Omental fat pad (tissue), 4 donors: ENCODE measurements at places on chromosomes 2 and 18. TPM values are rescaled to one million over a fixed set of nuclear protein-coding genes. Genes with fewer than 3 reads are reported as not detected.
A peak's percentile ranks its signal among the peaks of the same experiment; 100 is the strongest.

The SULT1C2 gene
- total RNA-seq, result 2.4 TPM

The ARHGAP28 gene
- 23.7 TPM for total RNA-seq

The CDK5R2 gene
- not detected for total RNA-seq

DNA sequence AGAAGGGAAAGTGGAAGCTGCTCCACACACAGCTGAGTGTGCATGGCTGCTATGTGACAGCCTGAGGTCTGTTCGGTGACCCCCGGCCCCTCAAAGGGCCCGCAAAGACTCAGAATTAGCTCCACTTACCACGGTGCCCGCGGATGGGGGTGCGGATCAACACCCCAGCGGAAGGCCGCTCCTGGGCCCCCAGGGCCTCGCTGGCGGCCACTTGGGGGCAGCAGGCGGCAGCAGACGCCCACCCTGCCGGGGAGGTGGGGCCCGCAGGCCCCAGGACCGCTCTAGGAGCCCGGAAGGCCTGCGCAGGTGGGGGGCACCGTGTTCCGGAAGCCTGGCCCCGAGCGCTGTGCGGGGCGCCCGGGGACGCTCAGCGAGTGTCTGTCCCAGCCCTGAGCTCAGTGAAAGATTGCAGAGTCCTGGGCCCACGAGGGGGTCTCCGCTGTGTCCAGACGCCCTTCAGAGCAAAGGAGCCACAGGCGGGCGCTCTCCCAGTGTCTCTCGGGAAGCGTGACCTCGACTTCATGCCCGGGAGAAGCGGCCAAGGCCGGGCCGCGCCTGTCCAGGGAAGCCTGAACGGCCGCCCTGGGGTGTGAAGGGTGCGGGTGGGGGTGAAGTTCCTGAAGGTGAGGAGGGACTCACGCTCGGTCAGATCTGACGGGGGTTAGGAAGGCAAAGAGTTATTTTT is 118.7 kb downstream of the VAPA start:
- DNase-seq, result no peak

DNA sequence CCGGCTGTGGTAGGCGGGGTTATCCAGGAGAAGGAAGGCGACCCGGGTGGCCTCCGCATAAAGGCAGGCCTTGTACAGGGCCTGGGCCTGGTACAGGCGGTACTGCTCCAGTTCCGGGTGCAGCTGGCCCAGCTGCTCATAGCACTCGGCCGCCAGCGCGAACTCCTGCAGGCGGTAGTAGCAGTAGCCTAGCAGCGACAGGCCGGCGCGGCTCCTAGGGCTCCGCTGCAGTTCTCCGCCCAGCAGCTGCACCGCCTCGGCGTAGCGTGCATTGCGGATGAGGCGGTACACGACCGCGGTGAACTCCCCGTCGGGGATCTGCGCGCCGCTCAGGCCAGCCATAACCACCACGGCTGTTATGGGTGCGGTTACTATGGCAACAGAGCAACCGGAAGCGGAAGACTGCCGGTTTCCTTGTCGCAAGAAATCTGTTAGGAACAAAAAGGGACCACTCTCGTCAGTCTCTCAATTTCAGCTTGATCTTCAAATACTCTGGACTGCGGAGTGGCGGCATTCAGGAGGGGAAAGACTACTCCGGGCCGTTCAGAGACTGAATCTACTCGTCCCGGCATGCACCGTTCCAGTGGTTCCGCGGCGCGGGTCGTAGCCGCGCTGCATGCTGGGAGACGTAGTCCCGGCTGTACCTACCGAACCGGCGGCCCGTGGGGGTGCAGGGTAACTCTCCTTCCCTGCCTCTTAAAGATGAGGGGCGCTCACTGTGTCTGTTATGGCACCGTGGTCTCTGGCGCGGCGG is 160.0 kb downstream of the AGPS start:
- DNase-seq, result peak; percentile 66

DNA sequence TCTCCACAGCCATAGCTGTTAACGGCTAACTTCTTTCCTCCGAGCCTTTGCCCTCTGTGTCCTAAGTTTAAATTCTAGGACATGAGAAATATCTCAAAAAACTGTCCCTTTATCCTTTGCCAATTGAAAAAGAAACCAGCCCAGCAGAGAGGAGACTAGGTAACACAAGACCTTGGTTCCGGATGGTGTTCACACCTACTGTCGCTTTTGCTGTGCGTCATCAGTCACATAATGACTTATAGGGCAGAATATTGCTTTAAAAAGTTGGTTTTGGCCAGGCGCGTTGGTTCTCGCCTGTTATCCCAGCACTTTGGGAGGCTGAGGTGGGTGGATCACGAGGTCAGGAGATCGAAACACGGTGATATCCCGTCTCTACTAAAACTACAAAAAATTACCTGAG is 66.2 kb downstream of the SP3 start:
- no peak for DNase-seq

DNA sequence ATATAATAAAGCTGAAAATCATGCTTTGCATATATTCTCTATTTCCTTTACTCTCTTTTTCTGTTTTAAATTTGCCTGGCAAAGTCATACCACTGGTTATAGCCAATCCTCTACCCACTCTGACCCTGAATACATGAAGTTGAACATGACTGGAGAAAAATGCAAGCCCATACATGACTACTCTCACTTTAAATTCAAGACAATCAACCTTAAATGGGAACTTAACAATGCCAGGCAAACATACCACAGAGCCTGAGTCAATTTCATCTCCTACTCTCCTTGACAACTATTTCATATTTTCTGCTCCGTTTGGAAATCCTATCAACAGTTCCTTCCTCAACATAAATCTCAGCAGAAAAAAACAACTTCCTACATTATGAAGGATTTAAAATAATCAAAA is 22.6 kb downstream of the RAD51AP2 start:
- DNase-seq, result no peak

DNA sequence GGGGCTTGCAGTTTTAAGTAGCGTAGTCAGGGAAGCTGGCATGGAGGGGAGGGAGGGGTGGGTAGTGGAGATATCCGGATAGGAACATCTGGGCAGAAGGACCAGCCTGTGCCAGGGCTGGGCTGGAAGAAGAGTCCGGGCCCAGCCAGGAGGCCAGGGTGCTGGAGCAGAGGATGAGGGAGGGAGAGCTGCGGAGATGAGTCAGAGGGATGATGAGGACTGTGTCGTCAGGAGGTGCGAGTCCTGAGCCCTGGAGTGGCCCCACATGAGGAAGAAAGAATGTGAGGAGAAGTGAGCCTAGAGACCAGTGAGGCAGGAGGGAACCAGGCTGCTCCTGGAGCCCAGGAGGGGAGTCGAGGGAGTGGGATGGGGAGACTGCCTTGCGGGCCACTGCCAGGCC is 82.4 kb downstream of the CTIF start:
- DNase-seq, result no peak

DNA sequence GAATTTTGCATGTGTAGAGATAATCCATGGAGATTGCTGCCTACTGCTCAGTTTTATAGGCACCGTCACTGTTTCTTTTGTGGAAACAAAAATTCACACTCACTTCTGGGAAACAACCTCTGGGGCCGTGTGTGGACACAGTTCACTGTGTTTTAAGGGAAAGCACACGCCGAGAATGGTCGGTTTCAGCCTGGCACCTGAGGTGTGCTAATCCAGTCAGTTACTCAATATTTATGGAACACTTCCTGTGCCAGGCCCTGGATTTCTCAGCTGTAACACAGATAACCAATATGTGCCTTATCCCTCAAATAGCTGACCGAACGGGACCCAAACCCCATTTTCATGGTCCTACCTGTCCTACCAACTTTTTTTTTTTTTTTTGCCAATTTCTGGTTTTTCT is 179.6 kb downstream of the MGAT5 start:
- no peak for DNase-seq

- no peak for DNase-seq
Measured at GRCh38 chr2:9378433-9379390, 44.6 kb downstream of the ITGB1BP1 start.

GRCh38 chr2:101403745-101404144 is 16.4 kb upstream of the CREG2 start:
- DNase-seq, result no peak

DNA sequence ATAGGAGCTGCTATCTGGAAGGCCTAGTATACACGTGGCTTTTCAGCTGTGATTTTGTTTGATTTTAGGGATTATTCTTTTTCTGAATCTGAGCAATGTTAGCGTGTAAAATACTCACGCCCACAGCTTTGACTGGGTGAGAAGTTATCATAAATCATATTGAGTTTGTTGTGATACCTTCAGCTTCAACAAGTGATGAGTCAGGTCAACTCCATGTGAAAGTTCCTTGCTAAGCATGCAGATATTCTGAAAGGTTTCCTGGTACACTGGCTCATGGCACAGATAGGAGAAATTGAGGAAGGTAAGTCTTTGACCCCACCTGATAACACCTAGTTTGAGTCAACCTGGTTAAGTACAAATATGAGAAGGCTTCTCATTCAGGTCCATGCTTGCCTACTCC is at the start of gene GKN1:
TSS of gene GKN1 (plus strand) at position 386 of the 400 bp plus-strand sequence. CDS start 42 bp downstream, outside the sequence.
- no peak for DNase-seq

DNA sequence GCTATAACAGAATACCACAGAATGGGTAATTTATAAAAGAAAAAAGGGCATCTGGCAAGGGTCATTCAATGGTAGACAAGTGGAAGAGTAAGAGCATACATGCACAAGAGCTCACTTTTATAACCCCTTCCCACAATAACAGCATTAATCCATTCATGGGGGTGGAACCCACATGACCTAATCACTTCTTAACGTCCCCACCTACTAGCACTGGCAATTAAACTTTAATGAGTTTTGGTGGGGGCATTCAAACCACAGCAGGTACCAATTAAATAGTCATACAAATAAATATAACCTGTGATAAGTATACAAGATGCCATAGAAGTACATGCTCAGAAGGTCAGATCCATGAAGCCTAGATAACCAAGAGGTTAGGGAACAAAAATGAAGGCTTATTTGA is 48.6 kb downstream of the ROCK1 start:
- DNase-seq, result no peak

DNA sequence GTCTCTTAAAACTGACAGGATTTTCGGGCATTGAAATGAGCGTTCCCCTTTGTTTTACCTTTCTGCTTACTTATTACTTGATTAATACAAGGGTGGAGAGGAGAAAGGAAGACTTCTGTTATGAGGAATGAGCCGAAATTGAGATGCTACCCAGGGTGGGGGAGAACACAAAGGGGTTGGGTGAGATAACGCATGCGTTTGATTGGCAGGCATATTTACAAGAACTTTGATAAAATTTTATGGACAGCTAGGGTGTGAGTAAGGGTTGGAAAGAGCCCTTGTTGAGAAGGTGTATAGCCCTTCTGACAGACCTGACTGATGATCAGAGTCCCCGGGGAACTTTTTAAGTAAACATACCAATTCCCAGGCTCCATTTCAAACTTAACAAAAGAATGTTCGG is 1.8 kb downstream of the RNF138 start:
- DNase-seq, result no peak

DNA sequence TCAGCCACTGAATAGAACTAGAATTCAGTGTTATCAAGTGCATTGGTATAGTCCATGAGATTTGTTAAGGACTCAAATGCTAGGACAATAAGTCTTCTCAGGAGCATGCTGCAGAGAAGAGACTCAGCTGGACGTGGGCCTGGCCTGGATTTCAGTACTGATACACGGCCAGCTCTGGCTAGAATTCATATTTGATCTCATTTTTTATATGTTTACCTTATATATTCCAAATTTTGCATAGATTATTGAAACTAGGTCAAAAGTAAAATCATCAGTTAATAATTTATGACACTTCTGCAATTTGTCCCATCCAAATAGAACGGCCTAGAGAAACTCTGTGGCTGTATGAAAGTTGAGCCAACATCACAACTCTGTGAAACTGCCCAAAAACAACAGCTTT is 262.0 kb downstream of the DLGAP1 start:
- no peak for DNase-seq
